RPMI7951 (cell line): ENCODE measurements at places on chromosomes 11 and 22.

GRCh38 chr11:20729597-20730105 lies 60.3 kb downstream of the NELL1 start:
- DNase-seq, result no peak

- no peak for DNase-seq
Measured at GRCh38 chr11:69775163-69775755, at the start of gene FGF4. Gene FGF4, minus strand, starts transcription at chr11:69775341. Its CDS starts 257 bp downstream, at chr11:69775084.

GRCh38 chr11:75639762-75640181 lies 29.1 kb downstream of the MAP6 start:
- DNase-seq, result peak; percentile 76

- DNase-seq, result peak; percentile 64
Measured at GRCh38 chr11:132402071-132402684, 1031.8 kb downstream of the NTM start.

DNA sequence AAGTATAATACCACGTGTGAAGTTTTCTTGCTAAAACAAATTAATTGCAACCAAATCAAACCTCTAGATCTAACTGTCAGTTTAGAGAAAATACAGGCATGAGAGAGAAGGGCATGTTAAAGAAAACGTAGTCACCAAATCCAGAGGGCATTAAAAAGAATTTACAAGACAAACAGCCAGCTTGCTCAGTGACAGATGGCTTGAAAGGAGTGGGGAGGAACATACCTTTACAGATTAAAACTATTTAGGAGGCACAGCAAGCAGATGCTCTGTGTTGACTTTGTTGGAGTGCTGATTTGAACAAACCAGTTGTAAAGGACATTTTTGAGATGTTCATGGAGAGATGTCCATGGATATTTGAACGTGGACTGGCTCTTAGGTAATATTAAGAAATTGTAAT lies 96.9 kb downstream of the ATXN10 start:
- DNase-seq, result no peak

- no peak for DNase-seq
Measured at GRCh38 chr11:31243706-31244105, 125.8 kb downstream of the DCDC1 start.

GRCh38 chr11:106156290-106156937 lies 79.0 kb downstream of the AASDHPPT start:
- DNase-seq, result peak; percentile 60

DNA sequence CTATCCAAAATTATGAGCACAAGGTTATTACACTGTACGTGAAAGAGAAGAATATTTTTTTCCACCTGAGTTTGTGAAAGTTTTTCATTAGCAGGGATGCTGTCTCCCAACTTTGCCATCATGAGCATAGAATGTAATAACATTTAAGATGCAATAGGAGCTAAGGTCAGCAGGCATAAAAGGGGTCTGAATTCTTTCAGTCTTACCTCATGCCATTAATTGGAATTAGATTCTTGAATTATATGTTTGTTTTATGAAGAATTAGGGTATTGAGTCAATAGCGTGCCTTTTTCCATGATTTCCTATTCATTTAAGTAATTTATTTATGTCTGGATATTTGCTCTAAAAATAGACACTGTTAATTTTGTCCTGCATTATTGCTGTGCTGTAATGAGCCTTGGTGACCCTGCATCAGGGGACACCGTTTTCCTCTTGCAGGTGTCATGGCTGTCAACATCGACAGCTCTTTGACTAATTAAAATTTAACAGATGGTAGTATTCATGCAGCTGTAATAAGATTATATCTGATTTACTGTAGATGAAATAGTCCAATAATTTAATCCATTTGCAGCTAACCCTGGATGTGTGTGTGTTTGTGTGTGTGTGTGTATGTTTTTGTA lies 637.5 kb downstream of the NELL1 start:
- DNase-seq, result no peak

- no peak for DNase-seq
Measured at GRCh38 chr11:8477680-8478079, 116.3 kb downstream of the STK33 start.

- no peak for DNase-seq
Measured at GRCh38 chr11:134098566-134099184, 29.8 kb downstream of the JAM3 start.

DNA sequence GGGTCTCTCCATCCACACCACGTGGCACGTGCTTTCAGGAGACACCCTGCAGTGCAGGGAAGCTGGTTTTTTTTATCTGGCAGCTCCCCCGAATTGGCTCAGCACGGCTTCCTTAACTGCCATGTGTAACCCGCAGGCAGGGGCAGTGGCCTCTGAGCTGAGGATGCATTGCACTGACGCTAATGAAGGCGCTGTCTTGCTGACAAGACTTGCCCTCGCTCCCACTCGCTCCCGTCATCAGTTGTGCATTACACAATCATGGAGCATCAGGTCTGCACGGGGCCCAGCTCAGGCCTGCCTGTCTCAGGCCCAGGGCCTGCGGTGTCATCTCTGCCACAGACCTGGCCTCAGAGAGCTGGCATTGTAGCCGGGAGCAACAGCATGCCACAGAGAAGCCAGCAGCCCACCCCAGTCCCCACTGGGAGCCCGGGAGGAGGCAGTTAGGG lies 95.9 kb downstream of the ARHGAP8 start:
- DNase-seq, result no peak

- peak; percentile 88 for DNase-seq
Measured at GRCh38 chr11:120208777-120209176, 2.1 kb upstream of the OAF start.

DNA sequence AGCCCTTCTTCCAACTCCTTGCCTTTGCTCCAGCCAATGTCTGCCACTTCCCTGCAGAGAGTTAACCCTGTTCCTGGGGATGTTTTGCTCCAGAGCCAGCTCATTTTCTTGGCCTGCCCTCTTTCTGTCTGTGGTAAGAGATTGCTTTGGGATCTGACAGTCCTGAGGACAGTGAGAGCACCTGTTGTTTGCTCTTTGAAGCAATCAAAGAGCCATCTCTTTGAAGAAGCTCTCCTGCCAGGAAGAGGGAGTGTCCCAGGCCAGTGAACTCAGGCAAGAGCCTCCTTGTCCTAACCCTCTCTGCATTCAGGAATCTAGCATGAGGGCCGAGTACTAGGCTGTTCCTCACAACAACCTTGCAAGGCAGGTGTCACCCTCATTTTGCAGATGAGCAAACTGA lies 42.2 kb downstream of the TRAF6 start:
- DNase-seq, result no peak

DNA sequence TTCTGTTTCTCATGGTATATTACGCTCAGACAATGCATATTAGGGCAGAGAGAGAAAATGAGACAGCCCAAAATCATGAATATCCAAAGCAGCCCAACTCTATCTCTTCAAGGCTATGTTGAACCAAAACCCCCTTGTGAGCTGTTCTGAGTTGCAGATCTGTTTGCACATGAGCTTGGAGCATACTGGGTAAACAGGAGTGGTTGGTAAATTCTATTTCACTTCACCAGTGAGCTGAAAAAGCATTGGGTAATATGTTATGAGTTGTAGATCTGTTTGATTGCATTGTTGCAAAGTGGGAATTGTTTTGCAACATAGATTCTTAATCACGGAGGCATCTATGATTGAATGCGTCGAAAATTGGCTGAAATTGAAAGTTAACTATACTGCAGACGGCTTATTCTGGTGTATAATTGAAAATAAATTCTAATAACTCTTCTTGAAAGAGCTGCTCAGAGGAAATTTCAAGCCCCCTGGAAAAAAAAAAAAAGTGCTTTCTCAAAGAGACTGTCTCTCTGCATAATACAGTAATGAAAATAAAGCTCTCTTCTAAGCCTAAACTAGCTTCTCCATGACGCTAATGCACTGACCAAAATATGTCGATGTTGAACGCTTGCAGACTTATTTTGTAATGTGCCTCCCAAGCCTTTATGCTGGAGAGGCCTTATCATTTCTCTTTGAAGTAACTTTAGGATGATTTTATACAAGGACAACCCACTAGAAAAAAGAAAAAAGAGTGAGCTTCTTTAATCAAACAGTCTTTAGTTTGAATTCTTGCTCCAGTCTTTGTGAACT lies 263.7 kb downstream of the NTM start:
- DNase-seq, result no peak

- DNase-seq, result no peak
Measured at GRCh38 chr11:47848700-47849155, 578 bp upstream of the NUP160 start.
